ENCODE measurements at places on chromosomes 1 and 21.

DNA sequence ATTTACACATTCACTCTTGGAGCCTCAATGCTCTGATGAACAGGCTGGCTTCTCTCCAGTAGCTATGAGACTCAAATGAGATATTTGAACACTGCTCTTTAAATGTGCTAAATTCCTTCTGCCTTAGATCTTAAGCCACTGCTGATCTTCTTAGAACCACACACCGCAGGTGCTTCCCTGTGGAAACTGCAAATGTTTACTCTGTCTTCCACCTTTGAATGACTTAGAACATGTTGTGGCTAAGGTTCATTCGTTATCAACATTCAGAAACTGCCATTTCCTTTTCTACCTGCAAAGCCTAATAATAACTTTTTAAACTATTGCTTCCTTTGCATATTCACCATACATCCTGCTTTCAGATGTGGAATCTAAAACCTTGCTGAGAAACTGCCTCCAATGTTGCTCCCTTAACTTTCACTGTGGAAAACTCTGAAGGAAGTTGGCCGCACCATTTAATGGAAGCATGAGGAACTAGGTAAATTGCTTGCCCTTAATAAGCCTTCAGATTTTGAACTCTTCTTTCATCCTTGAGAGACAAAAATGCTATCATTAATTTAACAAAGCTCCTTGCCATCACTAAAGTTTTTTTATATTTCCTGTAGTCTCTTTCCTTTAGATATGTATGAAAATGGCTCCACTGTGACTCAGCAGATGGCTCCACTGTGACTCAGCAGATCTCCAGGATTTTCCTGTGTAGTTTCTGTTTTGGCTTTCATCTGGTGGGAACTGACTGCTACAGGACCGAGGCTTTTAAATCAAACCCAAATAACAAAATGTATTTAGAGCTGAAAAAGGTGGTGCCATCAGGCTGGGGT, 143.8 kb downstream of the TNFSF18 start:
- no peak for DNase-seq

GRCh38 chr1:2346691-2347408, 44.5 kb downstream of the MORN1 start:
- no peak for DNase-seq

GRCh38 chr1:76136894-76137293, 62.3 kb downstream of the ST6GALNAC3 start:
- no peak for DNase-seq

- DNase-seq = no peak
Measured at GRCh38 chr1:203103829-203104495, 18.1 kb upstream of the MYOG start.

DNA sequence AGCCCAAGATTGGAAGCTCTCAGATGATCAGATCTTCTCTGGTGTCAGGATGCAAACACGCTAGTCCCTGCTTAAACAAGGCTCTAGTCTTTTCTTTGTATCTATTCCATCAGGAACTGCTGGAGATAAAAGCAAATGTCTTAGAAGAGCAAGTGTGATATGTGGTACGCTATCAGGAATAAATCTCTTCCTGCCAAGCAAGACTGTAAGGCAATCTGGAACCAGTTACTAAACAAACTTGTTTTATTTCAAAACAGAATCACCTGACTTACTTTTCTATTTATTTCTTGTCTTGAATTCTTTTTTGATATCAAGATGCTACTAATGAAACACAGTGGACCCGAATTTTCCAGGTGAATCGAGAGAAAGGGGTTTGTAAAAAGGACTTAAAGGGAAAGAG, 139.9 kb upstream of the ZNF644 start:
- DNase-seq = no peak

- DNase-seq = no peak
Measured at GRCh38 chr21:28817871-28818270, 174.8 kb downstream of the LTN1 start.

DNA sequence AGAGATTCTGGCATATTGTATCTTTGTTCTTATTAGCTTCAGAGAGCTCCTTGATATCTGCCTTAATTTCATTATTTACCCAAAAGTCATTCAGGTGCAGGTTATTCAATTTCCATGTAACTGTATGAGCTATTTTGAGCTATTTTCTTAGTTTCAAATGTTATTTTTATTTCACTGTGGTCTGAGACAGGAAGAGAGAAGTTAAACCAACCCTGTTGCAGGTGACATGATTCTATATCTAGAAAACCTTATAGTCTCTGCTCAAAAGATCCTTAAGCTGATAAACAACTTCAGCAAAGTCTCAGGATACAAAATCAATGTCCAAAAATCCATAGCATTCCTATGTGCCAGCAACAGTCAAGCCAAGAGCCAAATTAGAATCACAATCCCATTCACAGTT, 1644.0 kb upstream of the B3GALT2 start:
- no peak for DNase-seq

- no peak for DNase-seq
Measured at GRCh38 chr1:234825498-234826165, 215.7 kb upstream of the IRF2BP2 start.

DNA sequence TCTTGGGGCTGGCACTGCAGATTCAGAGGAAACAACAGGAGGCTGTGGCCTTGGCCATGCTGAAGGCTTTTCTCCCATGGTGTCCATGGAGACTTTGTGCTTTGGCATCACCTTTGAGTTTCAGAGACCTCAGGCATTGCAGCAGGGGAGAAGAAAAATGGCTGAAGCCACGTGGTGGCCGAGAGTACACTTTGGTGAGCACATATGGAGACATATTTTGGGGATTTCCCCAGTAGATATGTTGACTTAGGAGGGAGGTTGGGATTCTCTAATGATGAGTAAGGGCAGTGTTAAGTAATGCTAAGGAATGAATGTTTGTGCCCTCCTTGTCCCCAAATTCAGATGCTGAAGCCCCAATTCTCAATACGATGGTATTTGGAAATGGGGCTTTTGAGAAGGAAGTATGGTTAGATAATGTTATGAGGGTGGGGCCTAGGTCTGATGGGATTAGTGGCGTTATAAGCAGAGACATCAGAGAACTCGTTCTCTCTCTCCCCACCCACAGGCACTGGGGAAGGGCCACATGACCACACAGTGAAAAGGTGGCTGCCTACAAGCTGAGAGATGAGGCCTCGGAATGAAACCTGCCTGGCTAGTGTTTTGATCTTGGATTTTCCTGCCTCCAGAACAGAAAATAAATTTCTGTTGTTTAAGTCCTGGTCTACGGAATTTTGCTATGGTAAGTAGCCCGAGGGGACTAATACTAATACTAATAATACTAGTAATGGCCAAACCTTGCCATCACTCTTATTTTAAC, 98.6 kb downstream of the TBX19 start:
- DNase-seq = no peak

DNA sequence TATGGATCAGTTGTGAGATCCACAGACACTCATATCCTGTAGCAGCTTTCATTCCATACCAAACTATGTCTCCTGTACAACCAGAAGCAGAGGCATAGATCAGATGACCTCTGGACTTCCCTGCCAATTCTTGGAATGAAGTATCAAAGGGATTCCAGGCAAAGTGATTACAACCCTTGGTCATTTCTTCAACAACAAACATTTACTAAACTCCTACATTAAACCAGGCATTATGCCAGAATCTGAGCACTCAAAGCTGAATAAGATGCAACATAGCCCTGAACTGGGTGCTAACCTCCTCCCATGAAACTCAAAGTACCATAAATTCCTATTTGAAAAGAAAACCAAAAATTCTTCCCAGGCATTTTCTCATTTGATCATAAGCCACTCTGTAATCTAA, 121.2 kb upstream of the SGIP1 start:
- no peak for DNase-seq

GRCh38 chr1:231106347-231106746, 55.5 kb upstream of the TRIM67 start:
- no peak for DNase-seq

DNA sequence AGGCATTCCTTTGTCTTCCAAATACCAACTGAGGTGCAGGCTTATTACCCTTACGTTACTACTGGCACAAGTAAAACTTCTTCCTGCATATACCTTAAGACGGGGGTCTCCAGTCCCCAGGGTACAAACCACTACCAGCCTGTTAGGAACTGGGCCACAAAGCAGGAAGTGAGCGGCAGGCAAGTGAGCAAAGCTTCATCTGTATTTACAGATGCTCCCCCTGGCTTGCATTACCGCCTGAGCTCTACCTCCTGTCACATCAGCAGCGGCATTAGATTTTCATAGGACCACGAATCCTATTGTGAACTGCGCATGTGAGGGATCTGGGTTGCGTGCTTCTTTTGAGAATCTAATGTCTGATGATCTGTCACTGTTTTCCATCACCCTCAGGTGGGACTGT, 113.1 kb downstream of the SLC45A1 start:
- DNase-seq = no peak

DNA sequence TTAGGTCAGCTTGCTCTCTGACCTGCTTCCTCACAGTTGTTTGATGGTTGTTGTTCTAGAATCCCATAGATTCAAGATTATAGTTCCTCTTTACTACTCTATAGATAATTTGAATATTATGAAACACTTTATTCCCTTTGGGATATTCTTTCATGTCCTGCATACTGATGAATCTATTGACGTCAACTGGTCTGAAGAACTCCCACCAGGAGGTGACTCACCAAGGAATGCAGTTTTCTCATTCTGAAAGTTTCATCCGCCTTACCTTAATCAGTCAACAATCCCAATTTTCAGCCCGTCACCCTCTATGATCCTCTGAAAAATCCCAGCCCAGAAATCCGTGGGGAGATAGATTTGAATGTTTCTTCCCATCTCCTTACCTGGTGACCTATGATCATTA, 834.1 kb upstream of the PRMT6 start:
- DNase-seq = no peak

DNA sequence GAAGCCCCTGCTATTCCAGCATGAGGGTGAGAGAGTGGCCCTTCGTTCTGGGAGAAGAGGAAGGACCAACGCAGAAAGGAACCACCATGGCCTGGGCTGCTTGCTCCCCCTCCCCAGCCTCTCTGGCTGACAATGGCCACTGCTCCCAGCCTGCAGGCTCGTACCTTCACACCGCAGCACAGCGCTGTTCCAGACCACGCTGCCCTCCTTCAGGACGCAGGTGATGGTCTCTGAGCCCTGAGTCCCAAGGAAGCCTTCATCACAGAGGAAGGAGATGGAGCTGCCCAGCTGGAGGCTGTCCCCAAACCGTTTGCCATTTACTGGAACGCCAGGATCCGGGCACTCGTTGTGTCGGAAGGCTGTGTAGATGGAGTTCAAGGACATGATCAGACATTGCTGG, 124.9 kb upstream of the HMGB4 start:
- no peak for DNase-seq

DNA sequence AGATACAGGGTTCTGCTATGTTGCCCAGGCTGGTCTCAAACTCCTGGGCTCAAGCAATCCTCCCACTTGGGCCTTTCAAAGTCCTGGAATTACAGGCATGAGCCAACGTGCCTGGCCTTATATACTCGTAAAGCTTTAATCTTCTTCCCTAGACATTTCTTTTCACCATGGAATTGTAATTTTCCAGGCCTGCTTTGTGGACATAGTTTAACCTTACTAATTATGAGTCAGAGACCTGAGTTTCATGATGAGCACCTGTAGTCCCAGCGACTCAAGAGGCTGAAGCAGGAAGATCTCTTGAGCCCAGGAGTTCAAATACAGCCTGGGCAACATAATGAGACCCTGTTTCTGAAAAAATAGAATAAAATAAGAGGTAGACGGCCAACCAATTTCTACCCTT, 12.3 kb downstream of the PATJ start:
- DNase-seq = no peak

GRCh38 chr1:111827946-111828345, 72.2 kb downstream of the DDX20 start:
- no peak for DNase-seq

GRCh38 chr21:43619856-43620255, 39.4 kb downstream of the HSF2BP start:
- no peak for DNase-seq

DNA sequence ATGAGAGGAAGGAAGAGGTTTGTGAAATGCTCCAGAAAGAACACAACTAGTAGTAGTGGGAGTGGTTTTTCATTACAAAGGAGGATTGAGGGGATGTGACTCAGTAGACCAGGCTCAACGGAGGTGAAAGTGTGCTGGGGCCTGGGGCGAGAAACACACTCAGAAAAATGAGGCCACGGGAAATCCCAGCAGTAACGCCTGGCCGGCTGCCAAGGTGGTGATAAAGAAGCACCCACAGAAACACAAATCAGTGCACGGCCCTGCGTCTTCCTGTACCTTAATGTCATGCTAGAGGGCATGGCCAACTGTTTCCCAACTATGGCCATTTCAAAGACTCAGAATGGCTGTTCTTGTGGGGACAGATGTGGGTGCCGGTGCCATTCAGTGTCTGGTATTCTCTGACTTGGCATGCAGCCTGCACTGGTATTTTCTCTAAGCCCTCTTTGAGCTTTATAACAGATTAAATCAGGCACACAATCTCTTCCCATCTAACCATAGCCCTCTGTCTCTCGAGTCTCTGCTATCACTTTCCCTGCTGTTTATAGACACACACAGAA, 38.2 kb downstream of the URB2 start:
- DNase-seq = peak; percentile 31

GRCh38 chr1:33418811-33419210, 12.1 kb downstream of the PHC2 start:
- DNase-seq = no peak

GRCh38 chr1:241548008-241548407, 15.8 kb downstream of the KMO start:
- no peak for DNase-seq

GRCh38 chr1:156706657-156707416, 1.5 kb upstream of the CRABP2 start:
- DNase-seq = no peak

DNA sequence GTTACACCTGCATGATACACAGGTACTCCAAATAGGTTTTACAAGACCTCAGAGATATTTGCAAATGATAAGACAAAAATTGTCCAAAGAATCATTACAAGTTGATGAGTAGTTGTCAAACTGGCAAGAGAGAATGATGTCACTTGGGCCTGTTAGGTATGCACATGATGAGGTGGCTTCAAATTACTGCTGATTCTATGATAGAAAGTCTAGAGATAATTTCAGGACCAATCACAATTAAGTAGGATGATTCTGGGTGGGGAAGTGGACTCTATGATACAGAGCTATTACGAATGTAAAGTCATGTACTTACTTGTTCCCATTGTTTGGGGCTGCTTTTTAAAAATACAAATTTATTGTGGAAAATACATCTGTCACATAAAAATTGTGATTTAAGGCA, 5.2 kb upstream of the SPRR1B start:
- no peak for DNase-seq

GRCh38 chr1:53693773-53694717, 44.9 kb downstream of the GLIS1 start:
- no peak for DNase-seq

GRCh38 chr21:24375201-24375600, 1232.1 kb downstream of the MRPL39 start:
- DNase-seq = no peak
